Activated CD4-positive, alpha-beta T cell treated with anti-CD3 and anti-CD28 coated beads, Interleukin-2, amount 50 U/mL, for 48 hours (primary cell): ENCODE measurements at places on chromosomes 7 and 10.

DNA sequence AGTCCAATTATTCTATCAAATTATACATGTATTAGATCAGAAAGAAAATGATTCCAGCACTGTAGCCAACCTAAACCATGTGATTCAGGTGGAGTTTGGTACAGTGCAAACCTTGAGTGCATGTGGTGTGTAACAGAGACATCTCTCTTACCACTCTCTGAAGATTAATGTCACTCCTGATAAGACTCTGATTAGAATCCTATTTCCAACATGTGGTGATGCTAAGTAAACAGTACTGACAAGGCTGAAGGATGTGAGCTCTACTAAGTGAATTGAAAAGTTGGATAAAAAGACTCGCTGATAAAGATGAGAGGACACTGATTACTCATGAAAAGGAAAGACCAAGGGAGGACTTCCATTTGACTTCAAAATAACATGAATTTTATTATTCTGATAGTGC is 232.0 kb downstream of the SDK1 start:
- DNase-seq = no peak

DNA sequence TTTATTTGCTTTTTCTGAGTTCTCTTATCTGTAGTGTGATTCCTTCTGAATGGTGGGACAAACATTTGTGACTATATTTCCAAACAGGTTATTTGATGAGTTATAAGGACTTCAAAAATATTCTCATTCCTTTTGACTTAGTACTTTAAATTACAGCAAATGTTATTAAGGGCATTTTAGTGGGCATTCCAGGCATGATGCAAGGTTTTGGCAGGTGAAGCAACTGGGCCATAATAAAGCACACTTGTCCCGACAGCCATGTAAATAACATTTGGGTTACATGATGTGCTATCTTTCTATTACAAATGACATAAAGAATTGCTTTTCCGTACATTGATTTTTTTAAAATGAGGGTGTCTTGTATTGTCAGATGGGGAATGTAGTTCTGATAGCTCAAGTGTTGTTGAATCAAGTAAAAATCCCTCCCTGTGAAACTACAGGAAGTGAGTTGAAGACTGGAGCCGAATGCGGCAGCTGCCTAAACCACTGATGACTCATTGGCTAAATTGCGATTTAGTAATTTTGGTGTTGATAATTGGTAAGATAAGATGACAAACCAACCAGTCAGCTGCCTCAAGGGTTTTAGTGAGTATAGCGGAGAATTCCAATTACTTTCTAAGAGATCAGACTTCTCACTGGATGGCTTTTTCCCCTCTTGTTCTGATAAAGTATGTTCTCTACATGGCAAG is 231.3 kb upstream of the NPY start:
- DNase-seq = no peak

DNA sequence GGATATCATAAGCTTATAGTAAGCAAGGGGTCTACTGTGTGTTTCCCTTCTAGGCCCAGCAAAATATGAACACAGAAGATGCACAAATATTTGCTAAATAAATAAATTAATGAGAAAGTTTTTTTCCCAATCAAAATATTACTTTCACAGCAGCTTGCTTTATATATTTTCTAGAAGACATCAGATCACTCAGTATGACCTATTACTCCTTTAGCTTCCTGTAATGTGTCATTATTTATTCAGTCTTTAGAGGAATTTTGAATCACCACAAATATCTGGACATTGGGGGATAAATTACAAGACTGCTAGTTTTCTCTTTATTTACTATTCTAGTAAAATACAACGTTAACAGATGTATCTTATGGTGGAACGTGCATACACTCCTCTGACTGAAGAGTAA is 765.8 kb upstream of the POM121L12 start:
- no peak for DNase-seq

DNA sequence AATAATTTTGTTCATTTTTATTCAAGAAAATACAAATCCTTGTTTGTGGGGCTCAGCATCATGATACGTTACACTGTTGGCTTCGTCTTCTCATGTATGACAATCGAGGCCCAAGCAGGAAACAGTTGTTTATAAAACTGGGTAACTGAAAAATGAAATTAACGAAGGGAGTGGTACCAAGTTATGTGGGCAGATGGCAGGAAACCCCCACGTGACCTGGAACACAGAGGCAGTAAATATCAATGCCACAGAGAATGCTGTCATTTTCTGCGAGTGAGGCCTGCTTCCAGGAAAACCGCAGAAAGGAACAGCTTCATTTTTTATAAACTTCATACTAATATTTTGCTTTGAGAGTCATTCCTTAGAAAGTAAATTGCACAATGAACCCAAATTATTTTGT is 201.0 kb upstream of the ADARB2 start:
- peak; percentile 67 for DNase-seq

DNA sequence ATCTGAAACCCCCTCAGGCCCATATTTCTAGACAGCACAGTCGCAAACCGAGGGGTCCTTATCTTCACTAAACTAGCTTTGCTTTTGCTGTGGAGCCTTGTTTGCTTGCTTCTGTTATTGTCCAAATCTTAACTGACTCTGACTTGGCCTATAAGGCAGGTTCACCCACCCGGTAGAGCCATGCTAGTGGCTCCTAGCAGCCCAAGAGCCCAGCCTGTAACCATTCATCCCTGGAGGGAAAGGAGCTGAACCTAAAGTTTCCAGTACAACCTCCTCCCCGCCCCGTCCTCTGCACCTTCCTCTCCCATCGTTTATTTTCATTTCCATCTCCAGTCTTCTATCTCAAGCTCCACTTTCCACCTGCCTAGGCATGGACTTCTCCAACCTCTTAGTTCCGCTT is 345.7 kb downstream of the PTPRN2 start:
- no peak for DNase-seq

DNA sequence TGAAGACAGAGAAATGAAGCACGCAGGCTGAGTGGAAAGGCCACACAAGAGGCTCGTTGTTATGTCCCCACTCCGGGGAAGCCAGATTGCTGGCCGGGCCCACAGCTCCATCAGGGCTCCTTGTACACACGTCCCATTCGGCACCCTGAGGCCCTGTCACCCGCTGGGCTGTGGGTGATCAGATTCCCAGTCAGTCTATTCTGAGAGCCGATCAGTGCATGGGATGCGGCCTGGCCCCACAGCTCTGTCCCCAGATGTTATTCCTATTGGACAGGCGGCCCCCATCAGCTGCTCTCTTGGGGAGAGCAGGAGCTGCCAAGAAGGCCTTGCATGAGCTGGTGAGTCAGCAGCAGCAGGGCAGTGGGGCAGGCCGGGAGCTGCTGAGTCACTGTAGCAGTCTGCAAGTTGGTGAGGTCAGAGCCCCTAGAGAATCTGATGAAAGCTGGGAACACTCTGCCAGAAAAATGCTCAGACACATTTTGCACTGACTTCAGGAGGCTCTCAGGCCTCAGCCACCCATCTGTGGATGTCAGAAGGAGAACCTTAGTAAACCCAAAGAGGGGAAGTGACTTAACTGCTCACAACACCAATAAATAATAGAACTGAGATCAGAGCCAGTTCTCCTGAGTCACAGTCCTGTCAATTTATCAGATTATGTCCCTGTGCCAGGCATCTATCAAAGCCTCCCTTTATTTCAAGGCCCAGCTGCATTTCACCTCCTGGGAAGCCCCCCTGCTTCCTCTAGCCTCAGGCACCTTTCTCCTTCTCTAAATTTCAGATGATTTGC is 9.4 kb upstream of the PSAP start:
- DNase-seq = peak; percentile 29

DNA sequence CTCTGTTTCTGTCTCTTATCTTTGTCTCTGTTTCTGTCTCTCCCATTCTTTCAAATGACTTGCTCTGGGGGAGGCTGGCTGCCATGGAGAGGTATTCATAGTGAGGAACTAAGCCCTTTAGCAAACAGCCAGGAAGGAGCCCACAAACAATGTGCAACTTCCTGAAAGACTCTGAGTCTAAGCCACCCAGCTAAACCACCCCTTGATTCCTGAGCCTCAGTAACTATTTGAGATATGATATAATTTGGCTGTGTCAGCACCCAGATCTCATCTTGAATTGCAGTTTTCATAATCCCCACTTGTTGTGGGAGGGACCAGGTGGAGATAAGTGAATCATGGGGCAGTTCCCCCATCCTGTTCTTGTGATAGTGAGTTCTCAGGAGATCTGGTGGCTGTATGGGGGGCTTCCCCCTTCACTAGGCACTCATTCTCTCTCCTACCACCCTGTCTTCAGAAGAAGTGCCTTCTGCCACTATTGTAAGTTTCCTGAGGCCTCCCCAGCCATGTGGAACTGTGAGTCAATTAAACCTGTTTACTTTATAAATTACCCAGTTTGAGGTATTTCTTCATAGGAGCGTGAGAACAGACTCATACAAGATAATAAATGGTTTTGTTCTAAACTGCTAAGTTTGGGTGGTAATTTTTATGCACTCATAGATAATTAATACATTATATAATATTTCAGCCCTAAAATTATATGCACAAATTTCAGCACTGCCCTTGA is 121.2 kb upstream of the FOXP2 start:
- DNase-seq = no peak

GRCh38 chr10:52653263-52653909 is 119.2 kb downstream of the MBL2 start:
- DNase-seq = no peak

- DNase-seq = no peak
Observed at GRCh38 chr7:149266451-149266850, 4.5 kb downstream of the ZNF783 start.

DNA sequence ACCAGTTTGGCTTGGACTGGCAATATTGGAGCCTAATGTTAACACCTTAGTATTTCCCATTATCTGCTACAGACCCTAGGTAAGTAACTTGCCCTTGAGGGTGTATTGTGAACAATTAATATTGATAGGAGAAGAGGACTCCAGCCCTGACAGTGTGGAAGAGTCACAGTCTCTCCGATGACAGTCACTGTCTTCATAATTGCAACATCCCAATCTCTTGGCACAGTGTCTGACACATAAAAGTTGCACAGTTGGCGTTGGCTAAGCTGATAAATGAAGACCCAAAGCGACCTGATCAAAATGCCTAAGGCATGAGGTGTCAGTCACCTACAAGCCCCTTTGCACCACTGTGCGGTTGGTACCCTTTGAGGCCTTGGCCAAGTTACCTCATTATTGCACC is 154.7 kb upstream of the AOAH start:
- no peak for DNase-seq

- peak; percentile 89 for DNase-seq
Observed at GRCh38 chr7:44638611-44639557, 32.5 kb downstream of the OGDH start.

GRCh38 chr10:127922675-127923366 is 15.9 kb downstream of the PTPRE start:
- no peak for DNase-seq

DNA sequence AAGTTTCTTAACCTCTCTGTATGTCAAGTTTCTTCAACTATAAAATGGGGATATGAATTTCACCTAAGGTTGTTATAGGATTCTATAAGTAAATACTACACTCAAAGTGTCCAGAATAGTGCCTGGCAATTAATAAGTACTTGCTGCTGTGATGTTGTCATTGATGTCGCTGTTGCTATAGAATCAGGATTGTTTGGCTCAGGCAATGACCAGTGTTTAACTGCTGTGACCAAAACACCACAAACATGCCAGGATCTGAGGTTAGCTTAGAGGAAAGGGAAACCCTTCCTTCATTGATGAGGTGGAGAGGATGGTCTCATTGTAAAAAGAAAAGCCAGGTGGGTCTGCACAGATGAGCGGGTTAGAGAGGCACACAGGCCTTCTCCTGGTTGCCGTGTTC is 223.1 kb upstream of the INHBA start:
- no peak for DNase-seq

DNA sequence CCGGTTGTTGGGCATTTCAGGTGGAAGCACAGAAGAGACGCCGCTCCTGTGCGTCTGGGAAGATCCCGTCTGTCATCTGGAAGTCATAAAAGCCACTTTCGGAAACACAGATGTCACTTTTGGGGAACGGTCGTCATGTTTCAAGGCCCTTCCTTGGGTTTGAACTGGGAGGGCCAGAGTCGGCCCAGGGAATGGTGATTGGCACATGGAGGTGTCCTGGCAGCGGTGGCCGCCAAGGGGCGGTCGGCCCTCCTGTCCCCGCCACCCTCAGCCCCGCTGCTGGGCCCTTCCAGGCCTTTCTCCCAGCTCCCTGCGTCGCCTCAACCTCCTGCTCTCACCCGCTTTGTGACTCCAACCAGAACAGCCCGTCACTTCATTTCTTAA is 115.2 kb upstream of the SFMBT2 start:
- DNase-seq = no peak

- DNase-seq = no peak
Observed at GRCh38 chr7:1665549-1666316, 4.3 kb upstream of the ELFN1 start.

DNA sequence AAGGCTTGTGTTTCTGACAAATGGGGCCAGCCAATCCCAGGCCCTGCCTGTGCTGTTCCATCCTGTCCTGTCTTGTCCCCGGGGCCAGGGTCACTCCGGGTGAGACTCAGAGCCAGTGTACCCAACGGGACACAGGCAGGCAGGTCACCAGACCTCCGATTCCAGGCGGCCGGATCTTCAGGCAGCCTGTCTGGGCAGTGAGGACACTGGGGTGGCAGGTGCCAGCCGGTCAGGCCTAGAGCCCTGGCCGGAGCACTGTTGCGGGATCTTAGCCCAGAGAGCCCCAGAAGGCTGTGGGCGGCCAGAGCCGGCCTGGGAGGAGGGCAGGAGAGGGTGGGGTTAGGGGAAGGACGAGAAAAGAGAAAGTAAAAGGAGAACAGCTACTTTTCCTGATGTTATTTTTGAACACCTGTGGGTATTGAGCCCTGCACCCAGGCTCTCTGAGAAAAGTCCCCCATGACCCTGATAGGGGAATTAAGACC is 134.3 kb upstream of the TNRC18 start:
- DNase-seq = peak; percentile 38
